ENCODE measurements at places on chromosomes 12 and 14.

DNA sequence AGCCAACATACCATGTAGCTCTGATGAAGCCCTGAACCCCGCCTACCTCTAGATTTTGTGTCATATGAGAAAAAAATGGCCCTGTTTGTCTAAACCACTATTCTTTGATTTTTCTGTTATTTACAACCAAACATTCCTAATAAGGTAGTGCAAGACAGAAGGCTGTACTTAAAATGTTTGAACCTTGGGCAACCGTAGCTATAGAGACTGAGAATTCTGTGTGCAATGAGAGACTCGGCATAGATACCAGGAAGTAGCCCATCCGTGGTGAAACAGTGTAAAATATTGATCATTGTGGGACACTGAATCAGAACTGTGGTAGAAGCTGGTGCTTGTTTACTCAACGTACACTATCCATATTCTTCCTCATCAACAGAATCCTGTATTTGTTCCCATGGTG, 86.5 kb upstream of the TMCC3 start:
- no peak for DNase-seq

DNA sequence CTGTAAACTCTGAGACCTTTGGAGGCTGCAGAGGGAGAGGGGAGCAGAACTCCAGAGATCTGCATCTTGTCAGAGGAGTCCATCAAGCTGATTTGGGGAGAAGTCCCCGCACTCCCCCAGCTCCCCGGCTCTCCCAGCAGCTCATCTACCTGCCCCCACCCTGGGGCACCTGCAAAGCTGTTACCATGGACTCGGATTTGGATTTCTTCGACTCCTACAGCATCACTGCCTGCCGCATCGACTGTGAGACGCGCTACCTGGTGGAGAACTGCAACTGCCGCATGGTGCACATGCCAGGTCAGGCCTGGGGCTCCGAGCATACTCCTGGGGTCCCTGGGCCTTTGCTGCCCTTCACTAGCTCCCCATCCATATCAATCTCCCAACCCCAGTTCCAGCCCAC, 6.9 kb upstream of the SMARCD1 start:
- DNase-seq = no peak

DNA sequence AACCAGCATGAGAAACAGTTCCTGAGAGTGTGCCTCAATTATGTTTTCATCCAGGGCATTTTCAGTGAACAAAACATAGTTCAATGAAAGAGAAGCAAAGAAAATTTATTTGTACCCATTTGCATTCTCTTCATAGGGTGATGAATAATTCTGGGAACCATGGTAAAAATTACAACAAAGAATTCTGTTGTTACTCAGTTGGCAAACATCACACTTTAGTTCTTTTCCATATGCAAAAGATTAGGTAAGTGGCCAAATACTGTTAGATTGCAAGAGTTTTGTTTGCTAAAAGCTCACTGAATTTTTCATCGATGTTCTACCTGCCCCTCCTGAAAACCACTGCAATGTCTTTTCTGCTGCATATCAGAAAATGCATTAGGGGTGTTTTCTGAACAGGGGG, 132.4 kb upstream of the RGS6 start:
- DNase-seq = no peak

DNA sequence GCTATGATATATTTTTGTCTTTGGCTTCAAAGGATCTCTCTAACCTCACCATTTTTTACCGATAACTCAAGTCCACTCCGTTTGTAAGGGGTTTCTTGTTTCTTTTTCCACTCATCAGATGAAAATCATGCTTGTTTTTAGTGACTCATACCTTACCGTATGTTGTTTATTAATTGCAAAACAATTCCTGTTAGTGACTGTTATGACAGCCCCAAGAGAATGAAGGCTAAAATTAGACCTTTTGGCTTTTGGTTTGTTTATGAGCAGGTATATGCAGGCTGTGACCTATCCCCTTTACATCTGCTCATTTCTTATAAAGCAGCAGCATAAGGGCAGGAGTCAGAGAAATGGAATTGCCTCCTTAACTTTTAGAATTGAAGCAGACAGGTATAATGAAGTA, 319.8 kb downstream of the CEP128 start:
- DNase-seq = peak; percentile 22

DNA sequence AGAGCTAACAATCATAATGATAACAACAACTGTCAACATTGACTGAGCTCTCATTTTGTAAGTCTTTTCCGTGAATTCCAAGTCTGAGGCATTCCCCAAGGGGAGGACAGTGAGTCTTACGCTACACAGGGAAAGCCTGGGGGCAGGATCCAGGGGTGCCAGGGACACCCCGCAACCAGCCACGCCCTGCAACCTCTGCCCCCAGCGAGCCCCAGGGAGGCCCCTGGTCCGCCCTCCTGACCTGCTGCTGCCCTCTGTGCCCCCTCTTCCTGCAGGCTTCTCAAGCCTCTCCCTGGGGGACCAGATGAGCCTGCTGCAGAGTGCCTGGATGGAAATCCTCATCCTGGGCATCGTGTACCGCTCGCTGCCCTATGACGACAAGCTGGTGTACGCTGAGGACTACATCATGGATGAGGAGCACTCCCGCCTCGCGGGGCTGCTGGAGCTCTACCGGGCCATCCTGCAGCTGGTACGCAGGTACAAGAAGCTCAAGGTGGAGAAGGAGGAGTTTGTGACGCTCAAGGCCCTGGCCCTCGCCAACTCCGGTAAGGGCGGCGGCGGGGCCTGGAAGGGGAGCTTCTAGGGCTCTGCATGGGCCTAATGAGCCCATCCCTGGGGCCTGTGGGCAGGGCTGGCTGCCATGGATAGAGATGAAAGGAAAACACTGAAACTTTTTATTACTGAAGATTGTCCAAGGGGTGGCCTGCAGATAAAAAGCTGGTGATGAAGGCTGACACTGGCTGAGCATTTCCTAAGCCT, 115.4 kb downstream of the ESRRB start:
- no peak for DNase-seq

GRCh38 chr12:31207799-31208465, 118.0 kb downstream of the SINHCAF start:
- no peak for DNase-seq

GRCh38 chr14:92964124-92965109, 41.5 kb downstream of the CHGA start:
- DNase-seq = no peak

Measured in fibroblast of skin of scalp (primary cell).